ENCODE measurements at places on chromosomes 7 and 10.

GRCh38 chr10:865924-866576, 65.5 kb downstream of the LARP4B start:
- DNase-seq: no peak

- DNase-seq: no peak
These were observed 50.3 kb downstream of the PIK3CG start for GRCh38 chr7:106915407-106915806.

GRCh38 chr10:4902571-4903011, 60.6 kb upstream of the AKR1C1 start:
- DNase-seq: no peak

GRCh38 chr10:133279326-133280226, 2.9 kb upstream of the ADAM8 start:
- DNase-seq: no peak

DNA sequence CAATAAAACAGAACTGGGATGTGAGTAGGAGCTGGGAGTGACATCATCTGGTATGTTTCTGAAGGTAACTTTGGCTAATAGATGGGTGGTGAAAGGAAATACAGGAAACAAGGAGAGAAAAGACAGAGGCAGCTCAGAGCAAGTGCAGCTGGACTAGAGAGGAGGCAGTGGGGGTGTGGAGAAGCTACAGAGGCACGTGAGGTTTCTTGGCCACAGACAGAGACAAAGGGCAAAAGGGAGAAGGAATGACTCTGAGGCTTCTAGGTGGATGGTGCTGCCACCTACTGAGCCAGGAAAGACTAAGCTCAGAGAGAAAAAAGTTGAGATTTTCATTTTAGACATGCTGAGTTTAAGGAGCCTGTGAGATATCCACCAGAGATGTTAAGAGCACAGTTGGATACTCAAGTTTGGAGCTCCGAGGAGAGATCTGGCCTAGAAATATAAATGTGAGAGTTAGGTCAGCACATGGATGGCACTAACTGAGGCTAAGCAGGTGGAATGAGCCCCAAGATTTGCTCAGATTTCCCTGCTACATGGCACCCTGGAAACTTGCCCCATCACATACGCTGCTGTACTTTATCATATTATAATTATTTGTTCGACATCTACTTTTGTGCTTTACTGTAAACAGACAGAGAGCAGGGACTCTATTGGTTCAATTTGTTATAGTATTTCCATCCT, 293.0 kb upstream of the IMMP2L start:
- DNase-seq: no peak

- no peak for DNase-seq
These were observed 388.3 kb upstream of the MKI67 start for GRCh38 chr10:128514536-128514935.

- DNase-seq: no peak
These were observed 649 bp downstream of the SCD start for GRCh38 chr10:100347568-100348195.

DNA sequence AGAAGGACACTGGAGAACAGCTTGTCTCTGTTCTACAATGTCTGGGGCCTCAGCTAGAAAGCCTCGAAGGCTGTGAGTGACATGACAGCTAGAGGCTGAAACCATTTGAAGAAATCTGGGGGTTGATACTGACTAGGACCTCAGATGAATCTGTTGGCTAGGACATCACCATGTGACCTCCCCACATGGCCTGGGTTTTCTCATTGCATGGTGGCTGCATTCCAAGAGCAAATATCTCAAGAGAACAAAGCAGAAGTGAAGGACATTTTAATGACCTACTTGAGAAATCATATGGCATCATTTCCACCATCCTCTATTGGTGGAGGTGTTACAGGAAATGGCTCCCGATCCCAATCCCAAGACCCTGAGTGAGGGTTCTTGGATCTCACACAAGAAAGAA, 450.6 kb upstream of the AUTS2 start:
- no peak for DNase-seq

Measured in stimulated activated CD8-positive, alpha-beta memory T cell treated with anti-CD3 and anti-CD28 coated beads, Interleukin-7, amount 100 ng/mL, for 1 hour (primary cell).